Skeletal muscle tissue (tissue), 5 donors: ENCODE measurements at places on chromosomes 1 and 21. TPM values are rescaled to one million over a fixed set of nuclear protein-coding genes. Genes with fewer than 3 reads are reported as not detected.

DYNLT4 gene
- total RNA-seq: not detected

MMP23B gene
- total RNA-seq: 17.2 TPM

VHLL gene
- not detected for total RNA-seq

NKAIN1 gene
- not detected for total RNA-seq
